ENCODE measurements at places on chromosomes 2 and 18. TPM values are rescaled to one million over a fixed set of nuclear protein-coding genes. Genes with fewer than 3 reads are reported as not detected.

CAD gene
- 31.1 TPM for total RNA-seq

ALLC gene
- not detected for total RNA-seq

TRAPPC12 gene
- total RNA-seq = 83.0 TPM

GRCh38 chr2:25596516-25597244 lies 76.7 kb downstream of the DTNB start:
- H3K27me3 ChIP-seq = no peaks in the 10 kb centered on the region
- DNase-seq = no peak
- no peaks in the 10 kb centered on the region for H3K36me3 ChIP-seq
- H3K27ac ChIP-seq = no peak overlapping the region

DNA sequence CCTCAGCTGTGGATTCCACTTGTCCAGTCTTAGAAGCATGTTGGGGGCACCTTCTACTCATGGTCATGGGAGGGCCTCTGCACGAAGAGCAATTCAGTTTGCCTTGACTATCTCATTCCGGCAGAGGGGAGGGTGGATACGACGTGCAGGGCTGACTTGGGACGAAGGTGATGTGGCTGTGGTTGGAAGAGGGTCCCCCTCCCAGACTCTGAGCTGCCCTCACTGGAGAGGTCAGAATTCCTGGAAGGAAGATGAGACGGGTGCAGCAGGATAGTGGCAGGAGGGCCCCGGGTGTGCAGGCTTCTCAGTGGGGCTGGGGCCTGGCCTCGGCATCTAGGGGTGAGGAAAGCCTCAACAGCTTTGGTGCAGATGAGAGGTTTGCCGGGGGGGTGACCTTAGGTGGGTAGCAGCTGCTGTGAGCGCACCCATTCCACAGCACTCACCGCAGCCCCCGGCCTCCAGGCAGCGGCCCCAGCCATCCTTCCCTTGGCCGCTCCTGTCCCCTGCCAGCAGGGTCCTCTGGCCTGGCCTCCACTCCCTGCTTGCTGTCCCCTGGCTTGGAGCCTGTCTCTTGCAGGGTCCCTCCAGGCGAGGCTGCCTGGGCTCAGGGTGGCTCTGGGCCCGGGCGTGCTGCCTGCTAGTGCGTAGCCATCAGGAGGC lies 3.2 kb downstream of the RNPEPL1 start:
- no peak for DNase-seq
- no peak overlapping the region for H3K4me3 ChIP-seq
- H3K4me1 ChIP-seq = peaks cover 24% of the 10 kb centered on the region
- no peaks in the 10 kb centered on the region for H3K36me3 ChIP-seq

- no peak overlapping the region for H3K4me3 ChIP-seq
- H3K27ac ChIP-seq = no peak overlapping the region
- no peaks in the 10 kb centered on the region for H3K4me1 ChIP-seq
These were observed 171.4 kb upstream of the NDUFV2 start for GRCh38 chr18:8930990-8931616.

DNA sequence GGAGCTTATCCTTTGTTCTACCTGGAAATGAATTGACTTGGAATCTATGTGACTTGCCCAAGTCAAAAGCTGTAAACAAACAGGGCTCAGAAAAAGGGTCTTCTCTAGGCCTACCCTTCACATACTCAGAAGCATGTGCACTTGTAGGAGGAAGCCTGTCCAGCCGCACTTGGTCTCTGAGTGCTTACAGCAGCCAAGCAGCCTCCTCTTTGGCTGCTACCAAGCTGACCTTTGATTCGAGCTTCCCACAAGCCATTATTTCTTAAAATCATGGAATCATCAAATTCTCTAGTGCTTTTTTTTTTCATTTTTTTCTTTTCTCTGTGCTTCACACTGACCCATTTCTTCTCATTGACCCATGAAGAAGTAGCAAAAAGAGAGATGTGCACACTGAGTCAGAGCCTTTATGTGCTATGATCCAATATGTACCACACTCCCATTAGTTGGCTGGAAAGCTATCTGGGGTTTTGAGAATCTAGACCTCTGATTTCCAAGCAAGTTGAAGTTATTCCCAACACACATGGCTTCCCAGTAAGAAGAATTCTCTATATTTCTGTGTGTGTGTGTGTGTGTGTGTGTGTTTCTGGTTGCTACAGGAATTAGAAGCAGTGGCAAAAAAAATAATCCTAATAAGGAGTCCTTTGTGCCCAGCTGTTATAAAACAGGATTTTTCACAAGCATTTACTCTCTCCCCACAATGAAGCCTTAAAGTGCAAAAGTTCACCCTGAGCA lies 550.3 kb upstream of the TNP1 start:
- no peaks in the 10 kb centered on the region for H3K36me3 ChIP-seq
- no peaks in the 10 kb centered on the region for H3K4me1 ChIP-seq
- H3K4me3 ChIP-seq = no peak overlapping the region
- peak; percentile 64 for DNase-seq

DNA sequence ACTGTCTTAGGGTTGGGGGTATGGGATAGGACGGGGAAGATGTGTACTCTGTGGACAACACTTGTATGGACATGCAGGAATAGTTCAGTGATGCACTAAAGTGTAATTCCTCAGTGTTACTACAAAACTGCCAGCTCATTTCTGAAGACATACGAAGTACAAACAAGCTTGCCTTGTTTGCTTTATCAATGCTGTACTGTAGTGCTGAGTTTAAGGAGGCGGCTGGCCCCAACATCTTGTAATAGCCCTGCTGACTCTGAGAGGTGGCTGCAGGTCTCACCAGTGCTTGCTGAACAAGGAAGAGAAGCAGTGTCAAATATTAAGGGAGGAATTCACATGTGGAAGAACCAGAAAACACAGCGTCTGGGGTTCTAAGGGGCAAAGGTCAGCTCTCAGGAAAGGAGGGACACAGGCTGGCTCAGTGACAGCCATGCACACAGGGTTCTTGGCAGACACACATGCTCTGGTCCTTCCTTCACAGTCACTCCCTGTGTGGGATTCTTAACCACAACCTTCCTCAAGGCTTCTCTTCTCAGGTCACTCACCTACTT lies 39.8 kb upstream of the EVA1A start:
- no peaks in the 10 kb centered on the region for H3K36me3 ChIP-seq
- H3K4me1 ChIP-seq = no peaks in the 10 kb centered on the region
- H3K27ac ChIP-seq = no peak overlapping the region
- no peak for DNase-seq
- no peaks in the 10 kb centered on the region for H3K27me3 ChIP-seq
- no peak overlapping the region for H3K4me3 ChIP-seq

DNA sequence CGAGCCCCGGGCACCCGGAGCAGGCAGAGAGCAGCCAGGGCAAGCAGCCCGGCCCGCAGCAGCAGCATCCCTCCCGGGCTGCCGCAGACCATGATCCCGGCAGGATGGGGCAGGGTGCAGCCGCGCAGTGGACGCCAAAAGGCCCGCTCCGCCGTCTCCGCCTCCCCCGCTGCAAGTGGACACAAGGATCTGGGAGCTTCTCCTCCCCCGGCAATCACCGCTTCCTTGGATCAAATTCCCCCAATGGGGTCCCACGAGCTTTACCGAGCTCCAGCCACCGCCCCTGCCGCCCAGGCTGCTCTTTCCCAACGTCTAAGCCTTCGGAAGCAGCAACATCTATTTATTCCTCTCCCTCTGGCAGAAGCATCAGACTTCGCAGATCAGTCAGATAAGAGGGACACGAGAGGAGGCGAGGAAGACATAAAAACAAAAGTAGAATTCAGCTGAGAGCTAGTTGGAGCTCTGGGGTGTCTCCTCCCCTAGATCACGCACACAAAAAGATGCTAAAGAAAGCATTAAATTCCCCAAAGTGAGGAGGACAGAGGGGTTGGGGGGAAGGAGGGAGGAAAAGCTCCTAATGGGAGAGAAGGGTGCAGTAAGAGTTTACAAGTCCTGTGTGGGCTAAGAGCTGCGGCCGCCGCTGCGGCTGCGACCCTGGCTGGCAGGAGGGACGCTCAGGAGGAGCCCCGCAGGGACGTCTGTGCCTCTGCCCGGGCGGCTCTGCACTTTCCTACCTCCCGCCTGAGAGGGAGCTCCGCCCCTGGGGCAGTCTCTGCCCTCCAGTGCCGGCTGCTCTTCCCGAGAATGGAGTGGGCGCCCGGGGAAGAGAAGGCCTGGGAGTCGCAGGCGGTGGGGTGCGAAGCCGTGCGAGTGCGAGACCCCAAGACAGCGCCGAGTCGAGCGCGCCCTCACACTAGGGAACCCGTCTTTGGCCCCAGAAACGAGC lies at the start of gene FRZB:
Gene FRZB, minus strand, starts transcription at position 177 of the 946 bp plus-strand sequence. Its CDS starts 85 bp downstream, at position 92.
- H3K4me3 ChIP-seq = peak within 1 kb of the TSS; percentile 13
- H3K4me1 ChIP-seq = peaks cover 3% of the 10 kb centered on the region
- H3K36me3 ChIP-seq = no peaks in the 10 kb centered on the region
- H3K27me3 ChIP-seq = peaks cover 46% of the 10 kb centered on the region
- H3K27ac ChIP-seq = peak within 1 kb of the TSS; percentile 53
- DNase-seq = peak; percentile 79

DNA sequence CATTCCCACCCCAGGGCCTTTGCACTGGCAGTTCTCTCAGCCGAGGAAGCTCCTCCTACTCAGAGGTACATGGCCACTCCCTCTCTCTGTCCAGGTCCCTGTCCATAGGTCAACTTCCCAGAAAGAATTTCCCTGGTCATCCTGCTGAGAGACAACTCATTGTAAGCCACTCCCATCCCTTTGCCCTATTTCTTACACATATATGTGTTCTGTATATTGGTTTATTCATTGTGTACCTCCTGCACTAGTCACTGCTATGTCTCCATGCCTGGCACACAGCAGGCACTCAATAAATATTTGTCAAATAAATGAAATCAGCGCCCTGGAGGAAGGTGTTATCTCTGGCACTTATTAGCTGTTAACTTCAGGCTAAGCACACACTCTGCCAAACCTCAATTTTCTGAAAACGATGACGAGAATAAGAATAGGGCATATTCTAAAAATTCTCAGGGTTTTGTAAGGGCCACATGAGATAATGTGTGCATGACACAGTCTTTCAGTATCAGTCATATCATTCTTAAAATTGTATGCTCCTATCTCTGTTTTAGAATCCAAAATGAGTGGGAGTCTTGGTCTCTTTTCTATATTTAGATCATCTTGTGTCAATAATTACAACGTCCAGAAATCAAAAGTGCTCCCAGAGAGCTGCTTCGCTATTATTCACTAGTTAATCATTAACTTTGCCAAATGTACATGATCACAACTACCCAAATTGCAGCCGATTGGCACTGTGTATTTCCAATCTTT lies 198.0 kb downstream of the ALK start:
- no peaks in the 10 kb centered on the region for H3K36me3 ChIP-seq
- no peak for DNase-seq
- H3K4me1 ChIP-seq = no peaks in the 10 kb centered on the region
- no peaks in the 10 kb centered on the region for H3K27me3 ChIP-seq
- no peak overlapping the region for H3K4me3 ChIP-seq

DNA sequence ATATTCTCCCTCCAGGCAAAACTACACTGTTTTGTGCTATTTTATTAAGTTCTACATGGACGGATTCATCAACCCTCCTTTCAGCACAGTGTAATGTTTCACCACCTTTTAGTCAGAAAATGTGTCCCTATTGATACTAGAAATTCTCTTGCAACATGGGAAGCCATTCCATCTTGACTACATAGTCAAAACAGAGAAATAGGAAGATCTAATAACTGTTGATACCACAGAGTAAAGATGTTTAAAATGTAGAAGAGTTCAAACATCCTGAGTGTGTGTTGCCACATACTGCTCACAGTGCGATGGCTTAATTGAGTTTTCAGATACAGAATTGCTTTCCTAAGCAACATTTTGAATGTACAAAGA lies 492.2 kb upstream of the RAB12 start:
- no peak overlapping the region for H3K4me3 ChIP-seq
- no peaks in the 10 kb centered on the region for H3K4me1 ChIP-seq
- H3K27ac ChIP-seq = no peak overlapping the region
- no peaks in the 10 kb centered on the region for H3K36me3 ChIP-seq
- no peaks in the 10 kb centered on the region for H3K27me3 ChIP-seq
- no peak for DNase-seq

All from left lung (tissue), 14 donors.